Myometrial cell (primary cell): ENCODE measurements at places on chromosomes 16 and 17. TPM values are rescaled to one million over a fixed set of nuclear protein-coding genes. Genes with fewer than 3 reads are reported as not detected.

GUCY2D gene
- total RNA-seq: 0.89 and 1.4 TPM in 2 replicates

HS3ST2 gene
- total RNA-seq: not detected in 2 replicates

KRT14 gene
- not detected in 2 replicates for total RNA-seq

TMEM238L gene
- not detected in 2 replicates for total RNA-seq

SLC47A1 gene
- total RNA-seq: 0.86 and 4.4 TPM in 2 replicates

OSGIN1 gene
- total RNA-seq: 2.3 and 3.5 TPM in 2 replicates

ACSM3 gene
- 0.86 and 3.2 TPM in 2 replicates for total RNA-seq

MYH8 gene
- not detected in 2 replicates for total RNA-seq

PRSS21 gene
- 5.5 TPM in 1 of 2 replicates, not detected in the other for total RNA-seq

SMIM36 gene
- not detected in 2 replicates for total RNA-seq

NDUFAB1 gene
- total RNA-seq: 180 and 199 TPM in 2 replicates

ADGRG3 gene
- not detected in 2 replicates for total RNA-seq

TEDC2 gene
- 10.8 and 28.8 TPM in 2 replicates for total RNA-seq

DNAI2 gene
- not detected in 2 replicates for total RNA-seq

FBXO39 gene
- 1.9 and 3.5 TPM in 2 replicates for total RNA-seq

NT5M gene
- total RNA-seq: 2.8 and 3.5 TPM in 2 replicates

SLC13A2 gene
- not detected in 2 replicates for total RNA-seq

LITAFD gene
- total RNA-seq: not detected in 2 replicates

CCL4L2 gene
- total RNA-seq: not detected in 2 replicates

HSD17B2 gene
- not detected in 2 replicates for total RNA-seq

C17orf78 gene
- total RNA-seq: not detected in 2 replicates

AIPL1 gene
- not detected in 2 replicates for total RNA-seq

HCRT gene
- not detected in 2 replicates for total RNA-seq

SEZ6L2 gene
- total RNA-seq: 7.1 and 17.9 TPM in 2 replicates

OR3A3 gene
- total RNA-seq: not detected in 2 replicates

CHST4 gene
- not detected in 2 replicates for total RNA-seq

MT1G gene
- 57.4 and 95.7 TPM in 2 replicates for total RNA-seq

GPRC5C gene
- total RNA-seq: under 0.01 TPM in 1 of 2 replicates, not detected in the other

HEATR9 gene
- not detected in 2 replicates for total RNA-seq

PLD2 gene
- 19.8 and 28.3 TPM in 2 replicates for total RNA-seq

HOXB9 gene
- 0.71 TPM in 1 of 2 replicates, not detected in the other for total RNA-seq
